ENCODE measurements at places on chromosomes 12 and 14.

DNA sequence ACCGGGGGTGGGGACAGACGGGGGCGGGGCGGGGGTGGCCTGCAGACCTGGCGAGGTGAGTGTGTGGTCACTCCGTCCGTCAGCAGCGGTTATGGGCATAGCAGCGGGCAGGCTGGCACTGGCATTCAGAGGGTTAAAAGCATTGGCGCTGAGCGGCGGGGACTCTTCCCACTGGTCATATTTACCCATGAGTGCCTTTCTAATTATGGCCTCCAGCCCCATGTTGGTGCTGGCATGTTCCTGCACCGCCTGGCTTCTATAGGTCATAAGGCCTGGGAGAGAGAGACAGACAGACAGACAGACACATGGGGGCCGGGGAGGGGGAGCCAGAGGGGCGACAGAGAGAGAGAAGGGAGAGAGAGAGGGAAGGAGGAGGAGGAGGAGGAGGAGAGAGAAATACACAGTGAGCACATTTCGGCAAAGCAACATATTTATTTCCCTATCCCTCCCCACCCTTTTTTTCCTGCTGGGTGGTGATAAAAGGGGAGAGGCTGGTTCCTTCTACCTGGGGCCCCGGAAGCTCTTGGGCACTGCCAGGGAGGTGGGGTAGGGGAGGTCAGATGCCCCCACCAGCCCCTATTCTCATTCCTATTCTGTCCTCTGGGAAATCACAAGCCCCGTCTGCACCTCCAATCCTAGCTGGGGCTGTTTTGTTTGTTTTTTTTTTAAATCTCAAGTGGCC lies 32.6 kb downstream of the RFLNA start:
- no peak for DNase-seq

- DNase-seq, result no peak
These were observed 46.5 kb upstream of the CCND2 start for GRCh38 chr12:4227046-4227445.

GRCh38 chr12:98699586-98699985 lies 54.5 kb downstream of the APAF1 start:
- no peak for DNase-seq

DNA sequence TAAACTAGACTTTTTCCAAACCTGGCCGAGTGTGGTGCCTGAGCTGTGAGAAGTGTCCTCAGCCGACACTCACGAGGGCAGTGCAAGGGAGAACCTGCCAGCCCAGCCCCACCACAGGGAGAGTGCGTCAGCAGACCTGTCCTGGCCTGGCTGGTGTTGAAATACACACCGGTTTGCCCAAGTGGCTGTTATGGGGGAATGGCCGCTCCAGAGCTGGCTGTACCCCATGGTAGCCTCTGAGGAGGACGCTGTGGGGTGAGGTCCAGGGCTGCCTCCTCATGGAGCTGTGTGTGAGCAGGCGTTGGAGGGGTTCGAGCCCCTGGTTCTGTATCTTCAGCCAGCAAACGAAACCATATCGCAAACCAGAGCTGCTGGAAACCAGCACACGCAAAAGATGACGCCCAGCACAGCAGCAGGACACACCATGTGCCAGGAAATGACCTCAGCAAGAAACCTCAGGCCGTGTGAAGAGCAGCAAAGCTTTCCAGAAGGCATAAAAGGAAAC lies 9.4 kb downstream of the ANKRD9 start:
- no peak for DNase-seq

DNA sequence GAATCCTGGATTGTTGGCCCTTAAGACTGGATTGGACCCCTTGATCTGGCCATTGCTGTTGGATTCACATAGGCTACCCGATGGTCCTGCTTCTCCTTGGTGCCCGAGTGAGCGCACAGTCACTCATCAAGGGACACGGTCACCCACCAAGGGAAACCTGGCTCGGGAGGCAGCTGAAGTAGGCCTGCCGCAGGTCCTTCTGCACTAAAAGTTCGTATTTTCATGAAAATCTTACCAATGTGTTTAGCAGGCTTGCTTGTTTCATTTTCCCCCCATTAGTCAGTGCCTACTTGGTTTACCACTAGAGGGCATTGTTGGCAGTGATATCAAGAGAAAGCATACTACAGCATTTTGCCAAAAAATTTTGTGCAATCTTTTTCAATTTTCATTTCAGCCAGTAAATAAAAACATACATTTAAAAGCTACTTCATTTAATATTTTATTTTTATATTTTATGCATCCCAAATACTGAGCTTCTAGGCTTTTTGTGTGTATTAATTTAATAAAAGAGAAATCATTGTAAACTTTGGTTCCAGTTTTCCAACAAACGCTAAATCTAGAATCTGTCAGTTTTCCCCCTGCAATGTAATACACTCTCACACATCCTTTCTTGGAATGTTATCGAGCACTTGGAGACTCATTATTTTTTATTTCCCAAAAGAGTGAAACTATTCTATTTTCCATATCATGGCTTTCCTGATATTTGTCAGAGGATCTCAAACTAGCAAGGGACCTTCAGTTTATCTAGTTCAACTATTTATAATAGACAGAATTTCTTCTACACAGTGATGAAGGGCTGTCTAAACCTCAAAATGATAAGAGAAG lies 116.7 kb downstream of the LMNTD1 start:
- no peak for DNase-seq

DNA sequence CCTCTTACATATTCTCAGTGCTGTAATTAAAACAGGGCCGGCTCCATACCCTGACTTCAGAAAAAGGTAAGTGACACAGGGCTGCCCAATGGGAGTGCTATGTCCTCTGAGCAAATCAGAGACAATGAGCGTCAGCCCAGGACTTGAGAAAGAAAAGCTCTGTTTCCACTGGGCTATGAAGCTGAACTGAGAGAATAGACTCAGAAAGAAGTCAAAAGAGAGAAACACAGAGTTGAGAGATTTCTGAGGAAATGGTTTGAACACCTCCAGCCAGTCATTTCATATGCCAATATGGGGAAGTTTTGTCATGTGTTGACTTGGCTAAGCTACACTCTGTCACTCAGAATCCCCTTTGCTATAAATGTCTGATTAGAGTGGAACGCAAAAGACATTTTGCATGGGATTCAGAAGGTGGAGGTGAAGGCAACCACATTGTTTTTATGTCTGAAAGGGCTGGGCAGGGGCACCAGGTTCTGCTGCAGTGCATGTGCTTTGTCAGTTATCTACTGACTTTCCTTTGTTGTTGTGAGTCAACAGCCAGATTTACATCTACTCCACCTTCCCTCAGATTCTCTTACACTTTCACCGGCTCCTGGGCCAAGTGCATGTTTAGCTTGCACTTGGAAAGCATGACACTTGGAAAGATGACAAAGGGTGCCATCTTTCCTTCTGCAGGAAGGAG lies 313.3 kb downstream of the DUSP6 start:
- no peak for DNase-seq

GRCh38 chr12:50614167-50614759 lies 109.5 kb downstream of the DIP2B start:
- DNase-seq, result no peak

GRCh38 chr12:116594325-116595038 lies 35.3 kb downstream of the MAP1LC3B2 start:
- DNase-seq, result no peak

DNA sequence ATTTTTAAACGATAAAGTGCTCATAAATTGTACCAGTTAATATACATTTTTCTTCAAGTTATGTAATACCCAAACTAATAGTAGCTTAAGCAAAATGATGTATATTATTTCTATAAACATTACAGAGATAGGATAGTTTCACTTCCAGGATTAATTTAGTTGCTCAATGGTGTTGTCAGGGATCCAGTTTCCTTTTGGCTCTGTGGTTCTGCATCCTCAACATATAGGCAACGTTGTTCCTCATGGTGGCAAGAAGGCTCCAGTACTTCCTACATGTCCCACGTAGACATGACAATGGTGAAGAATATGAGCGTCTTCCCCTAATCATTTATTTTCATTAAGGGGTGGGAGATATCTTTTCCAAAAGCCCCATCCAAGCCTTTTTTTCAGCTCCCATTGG lies 60.7 kb upstream of the DCD start:
- no peak for DNase-seq

DNA sequence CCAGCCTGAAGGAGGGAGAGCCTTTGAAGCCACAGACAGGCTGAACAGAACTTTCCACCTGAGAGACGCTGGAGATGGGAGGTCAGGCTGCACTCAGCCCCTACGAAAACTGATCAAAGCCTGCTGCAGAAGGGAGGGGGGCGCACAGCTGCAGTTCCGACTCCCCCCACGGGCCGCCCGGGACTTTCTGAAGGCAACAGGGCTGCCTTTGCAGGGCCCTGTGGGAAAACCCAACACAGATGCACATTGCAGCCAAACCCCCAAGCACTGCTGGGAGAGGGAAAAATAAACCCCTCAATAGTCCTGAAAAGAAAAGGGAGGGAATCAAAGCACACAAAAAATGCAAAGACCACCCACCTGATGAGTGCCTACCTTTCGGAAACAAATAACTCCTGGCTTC lies 290.6 kb downstream of the ZFP36L1 start:
- DNase-seq, result no peak

DNA sequence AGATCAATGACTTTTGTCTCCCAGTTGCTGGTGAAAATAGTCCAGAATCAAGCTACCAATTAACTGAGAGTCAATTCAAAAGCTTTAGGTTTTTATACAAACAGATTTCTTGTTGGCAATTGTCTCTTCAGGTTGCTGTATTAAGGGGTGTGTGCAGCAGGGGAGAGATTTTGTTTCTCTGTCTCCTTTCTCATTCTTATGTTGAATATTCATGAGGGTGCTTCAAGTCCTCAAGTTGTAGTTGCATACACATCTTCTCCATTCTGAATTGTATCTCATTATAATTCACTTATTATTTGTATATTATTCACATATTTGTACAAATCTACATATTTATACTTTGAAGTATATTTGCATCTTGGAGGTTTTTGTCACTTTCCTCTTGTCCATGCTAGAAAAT lies 126.7 kb upstream of the PTPRQ start:
- DNase-seq, result no peak

DNA sequence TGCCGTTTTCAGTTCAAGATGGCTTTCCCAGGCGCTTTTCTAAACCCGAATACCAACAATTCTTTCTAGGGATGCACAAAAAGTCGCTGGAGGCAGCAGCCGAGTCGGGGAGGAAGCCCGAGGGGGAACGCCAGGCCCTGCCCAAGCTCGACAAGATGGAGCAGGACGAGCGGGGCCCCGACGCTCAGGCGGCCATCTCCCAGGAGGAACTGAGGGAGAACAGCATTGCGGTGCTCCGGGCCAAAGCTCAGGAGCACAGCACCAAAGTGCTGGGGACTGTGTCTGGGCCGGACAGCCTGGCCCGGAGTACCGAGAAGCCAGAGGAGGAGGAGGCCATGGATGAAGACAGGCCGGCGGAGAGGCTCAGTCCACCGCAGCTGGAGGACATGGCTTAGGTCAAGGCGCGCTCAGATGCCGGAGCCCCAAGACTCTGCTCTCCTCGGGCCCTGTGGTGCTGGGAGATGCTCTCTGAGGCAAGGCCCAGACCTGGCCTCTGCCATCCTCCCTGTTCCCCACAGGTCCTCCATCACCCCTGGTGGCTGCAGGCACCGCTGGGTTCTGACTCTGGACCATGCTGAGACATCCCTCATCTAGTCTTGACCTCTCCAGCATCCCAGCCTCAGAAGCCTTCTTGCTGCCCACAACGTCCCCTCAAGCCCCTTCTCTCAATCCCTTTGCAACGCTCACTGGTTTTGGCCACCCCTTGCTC lies 21.4 kb downstream of the VSX2 start:
- no peak for DNase-seq

- no peak for DNase-seq
These were observed 139.8 kb downstream of the SAMD4A start for GRCh38 chr14:54706769-54707168.

GRCh38 chr12:82942991-82943401 lies 256.3 kb downstream of the TMTC2 start:
- no peak for DNase-seq

DNA sequence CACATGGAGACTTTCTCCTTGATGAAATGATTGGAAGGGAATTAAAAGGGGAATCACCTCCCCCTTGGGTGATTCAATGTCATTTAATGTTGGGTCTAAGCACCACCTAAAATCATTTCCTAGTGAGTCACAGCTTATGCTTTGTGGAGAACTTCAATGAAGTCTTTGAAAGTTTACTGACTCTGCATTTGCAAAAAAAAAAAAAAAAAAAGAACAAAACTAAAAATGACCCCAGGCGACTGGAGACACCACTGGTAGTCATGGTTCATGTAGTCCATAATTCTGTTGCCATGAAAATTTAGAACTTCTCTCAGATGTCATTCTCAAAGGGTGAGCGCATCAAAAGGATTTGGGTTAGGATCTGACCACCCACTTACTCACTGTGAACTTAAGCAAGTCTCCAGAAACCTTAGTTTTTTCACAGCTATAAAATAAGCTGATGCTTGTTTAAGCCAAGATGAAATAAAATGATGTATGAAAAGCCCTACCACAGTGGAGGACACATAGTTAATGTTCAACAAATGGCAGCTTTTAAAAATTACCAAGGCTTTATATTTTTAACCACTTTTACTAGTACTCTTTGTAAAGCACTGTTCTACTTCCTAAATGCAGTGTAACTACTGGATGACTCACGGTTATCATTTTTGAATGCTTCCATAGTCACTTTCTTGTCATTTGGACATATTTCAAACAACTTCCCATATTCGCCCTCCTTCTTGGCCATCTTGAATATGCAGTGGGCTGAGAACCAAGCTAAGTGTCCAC lies 18.1 kb upstream of the KSR2 start:
- DNase-seq, result no peak

DNA sequence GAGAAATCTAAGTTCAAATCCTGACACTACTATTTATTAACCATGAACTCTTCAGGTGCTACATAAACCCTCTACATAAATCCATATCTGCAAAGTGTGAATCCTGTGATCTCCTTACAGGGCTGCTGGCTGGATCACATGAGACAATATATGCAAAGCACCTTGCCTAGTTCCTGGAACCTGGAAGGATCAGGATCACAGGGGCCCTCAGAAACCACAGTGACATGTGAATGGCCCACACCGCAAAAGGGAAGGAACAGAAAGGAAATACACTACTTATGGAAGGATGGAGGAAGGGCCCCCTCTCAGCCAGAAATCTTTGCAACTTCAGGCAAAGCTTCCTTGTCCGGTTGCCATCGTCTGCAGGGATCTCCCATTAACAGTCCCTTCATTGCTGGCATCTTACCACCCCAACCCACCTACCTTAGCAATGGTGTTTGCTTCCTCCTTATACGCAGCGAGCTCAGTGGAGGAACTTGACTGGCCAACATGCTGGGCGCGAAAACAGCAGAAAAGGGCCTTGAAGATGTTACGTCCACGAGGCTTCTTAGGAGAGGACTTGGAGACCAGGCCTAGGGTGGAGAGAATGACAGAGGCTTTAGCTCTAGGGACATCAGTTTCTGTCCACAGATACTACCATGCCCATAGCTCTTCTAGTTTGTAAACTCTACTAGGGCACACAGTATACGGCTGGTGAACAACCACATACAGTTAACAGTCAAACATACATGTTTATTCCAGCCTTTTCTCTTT lies 10.7 kb upstream of the AVIL start:
- no peak for DNase-seq

DNA sequence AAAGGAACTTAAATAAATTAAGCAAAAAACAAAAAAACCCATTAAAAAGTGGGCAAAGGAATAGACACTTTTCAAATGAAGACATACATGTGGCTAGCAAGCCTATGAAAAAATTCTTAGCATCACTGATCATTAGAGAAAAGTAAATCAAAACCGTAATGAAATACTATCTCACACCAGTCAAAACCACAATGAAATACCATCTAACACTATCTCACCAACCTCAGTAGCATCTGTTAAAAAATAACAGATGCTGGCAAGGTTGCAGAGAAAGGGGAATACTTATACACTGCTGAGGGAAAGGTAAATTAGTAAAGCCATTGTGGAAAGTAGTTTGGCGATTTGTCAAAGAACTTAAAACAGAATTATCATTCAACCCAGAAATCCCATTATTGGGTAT lies 381.1 kb downstream of the FLRT2 start:
- no peak for DNase-seq

GRCh38 chr12:50016501-50017475 lies 8.5 kb downstream of the RACGAP1 start:
- DNase-seq, result no peak

Data from D721Med (cell line).